ENCODE measurements at places on chromosomes 12 and 14.

GRCh38 chr12:9040484-9041186 lies 51.3 kb downstream of the KLRG1 start:
- DNase-seq, result no peak

GRCh38 chr14:49946320-49947141 lies 53.6 kb downstream of the ARF6 start:
- DNase-seq, result peak; percentile 46

- DNase-seq, result no peak
Observed at GRCh38 chr12:64760808-64761573, 1.8 kb upstream of the GNS start.

GRCh38 chr14:97456958-97457357 lies 659.8 kb downstream of the VRK1 start:
- peak; percentile 76 for DNase-seq

DNA sequence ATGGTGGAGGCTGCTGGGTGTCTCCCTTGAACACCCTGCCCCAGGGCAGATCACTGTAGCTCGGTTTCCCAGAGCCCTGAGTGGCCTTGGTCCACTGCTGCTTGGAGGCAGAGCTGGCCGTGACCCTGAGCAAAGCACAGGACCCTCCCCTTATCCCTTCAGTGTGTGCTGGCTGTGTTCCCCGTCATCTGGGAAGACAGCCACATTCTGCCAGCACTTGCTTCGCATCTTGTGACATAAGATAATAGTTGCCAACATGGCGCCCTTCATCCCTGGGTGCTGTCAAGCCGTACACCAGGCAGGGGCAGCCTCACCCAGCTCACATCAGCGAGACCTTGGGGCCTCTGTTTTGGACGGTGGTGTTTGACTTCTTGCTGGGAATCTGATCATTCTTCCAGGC lies 12.1 kb upstream of the ALDH2 start:
- DNase-seq, result no peak

DNA sequence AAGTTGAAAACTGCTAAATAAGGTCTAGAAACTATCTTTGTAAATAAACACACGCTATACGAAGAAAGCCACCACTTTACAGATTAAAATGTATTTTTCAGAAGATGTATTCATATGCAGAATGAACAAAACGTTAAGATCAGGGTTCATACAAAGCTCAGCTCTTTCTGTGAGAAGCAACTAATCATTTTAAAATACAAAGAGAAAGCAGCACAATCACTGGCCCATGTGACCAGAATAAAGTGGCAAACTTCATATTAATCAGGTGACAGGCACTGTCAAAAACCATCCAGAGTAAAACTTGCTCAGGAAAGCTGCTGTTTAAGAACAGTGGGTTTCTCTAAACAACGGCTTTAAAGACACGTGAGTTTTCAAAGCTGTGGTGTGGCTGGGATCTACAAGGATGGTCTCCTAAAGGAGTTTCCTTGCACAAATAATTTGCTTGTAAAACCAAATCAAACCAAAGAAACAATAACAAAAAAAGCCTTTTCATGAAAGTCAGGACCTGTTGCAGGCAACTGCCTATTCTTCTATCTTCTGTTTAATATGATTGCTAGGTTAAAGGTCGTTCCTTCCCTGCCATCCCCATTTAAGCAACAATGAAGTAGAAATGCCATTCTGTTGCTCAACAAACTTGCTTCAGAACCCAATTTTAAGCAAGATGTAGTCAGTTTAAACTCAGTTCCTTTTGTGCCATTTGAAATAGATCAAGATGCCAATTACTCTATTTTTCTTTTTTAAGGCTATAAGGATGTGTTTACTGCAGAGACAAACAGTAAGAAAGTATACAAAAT lies 22.3 kb downstream of the SEL1L start:
- DNase-seq, result no peak

DNA sequence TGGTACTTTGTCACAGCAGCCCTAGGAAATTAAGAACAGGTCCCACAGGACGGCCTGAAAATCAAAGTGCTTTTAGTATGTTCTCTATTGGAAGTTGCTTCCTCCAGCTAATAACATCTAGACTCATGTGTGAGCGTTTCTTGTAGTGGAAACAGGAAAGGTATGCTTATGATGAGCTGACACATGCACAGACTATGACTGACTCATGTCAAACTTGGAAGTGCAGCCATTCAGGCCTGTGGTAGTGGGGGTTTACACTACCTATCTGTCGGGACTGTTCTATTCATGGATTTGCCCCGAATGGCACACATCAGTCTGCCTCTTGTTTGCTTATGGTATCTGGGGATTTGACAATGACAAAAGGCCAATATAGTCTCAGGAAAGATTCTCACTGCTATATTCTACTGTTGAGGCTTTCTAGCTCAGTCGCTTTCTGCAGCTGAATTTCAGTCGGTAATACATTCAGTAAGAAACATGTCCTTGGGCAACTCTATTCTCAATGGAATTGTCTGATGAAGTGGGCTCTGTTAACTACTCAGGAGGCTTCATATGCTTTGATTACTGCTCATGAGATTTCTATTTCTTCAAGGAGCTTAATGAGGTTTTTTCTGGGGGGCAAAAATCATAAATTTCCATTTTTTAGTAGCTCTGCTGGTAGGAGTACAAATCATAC lies 270.3 kb upstream of the DAAM1 start:
- DNase-seq, result no peak

GRCh38 chr14:89845346-89845745 lies 109.2 kb downstream of the EFCAB11 start:
- DNase-seq, result no peak

GRCh38 chr14:50350975-50351374 lies 38.9 kb downstream of the DMAC2L start:
- DNase-seq, result no peak

DNA sequence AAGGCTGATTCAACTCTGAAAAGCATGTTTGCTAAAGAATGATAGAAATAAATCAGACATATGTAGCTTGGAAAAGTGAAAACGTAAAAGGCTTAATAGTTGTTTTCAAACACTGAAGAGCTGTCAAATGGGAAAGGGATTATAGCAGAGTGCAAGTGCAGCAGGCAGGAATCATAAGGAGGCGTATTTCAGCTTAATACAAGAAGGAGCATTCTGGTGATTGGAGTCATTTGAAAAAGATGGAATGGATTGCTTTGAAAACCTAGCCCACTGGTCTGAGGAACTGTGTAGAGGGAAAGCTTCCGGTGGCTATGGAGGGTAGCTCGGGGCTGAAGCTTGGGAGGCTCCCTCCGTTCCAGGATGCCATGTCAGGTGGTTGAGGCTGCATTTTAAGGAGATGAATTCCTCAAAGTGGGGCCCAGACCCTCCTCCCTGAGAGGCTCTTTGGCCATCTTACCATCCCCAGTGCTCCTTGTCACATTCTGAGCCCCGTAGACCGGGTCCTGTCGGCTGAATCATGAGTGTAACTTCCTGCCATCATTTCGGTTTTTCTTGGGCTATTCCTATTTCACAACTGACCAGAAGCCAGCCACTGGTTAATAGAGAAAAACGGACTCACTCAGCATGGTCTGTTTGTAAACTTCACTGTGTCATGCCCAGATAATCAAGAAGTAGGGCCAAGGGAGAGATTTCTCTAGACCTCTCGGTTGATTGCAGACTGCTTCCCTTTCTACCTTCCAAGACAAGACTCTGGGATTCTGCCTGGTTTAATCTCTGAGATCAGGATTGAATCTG lies 6.5 kb downstream of the WNT5B start:
- no peak for DNase-seq

- DNase-seq, result peak; percentile 25
Observed at GRCh38 chr14:92040431-92041051, 682 bp upstream of the TRIP11 start.

- DNase-seq, result no peak
Observed at GRCh38 chr12:25384893-25385248, 134.1 kb upstream of the KRAS start.

DNA sequence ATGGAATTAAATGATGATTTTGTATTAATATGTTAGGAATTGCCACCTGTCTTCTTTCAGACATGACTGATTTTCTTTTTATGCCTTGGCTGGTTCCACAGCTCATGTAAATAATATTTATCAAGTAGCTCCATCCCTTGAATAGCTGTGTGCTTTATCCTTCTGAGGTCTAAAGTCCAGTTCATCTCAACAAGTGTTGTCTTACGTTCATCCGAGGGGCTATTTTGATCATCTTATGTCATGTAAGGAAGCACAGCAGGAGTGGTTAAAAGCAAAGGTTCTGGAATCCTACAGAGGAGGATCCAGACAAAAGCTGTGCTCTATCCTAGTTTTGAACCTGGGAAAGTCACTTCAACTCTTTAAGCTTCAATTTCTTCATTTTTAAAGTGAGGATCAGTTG lies 123.7 kb upstream of the ATP2B1 start:
- no peak for DNase-seq
